ENCODE measurements at places on chromosomes 5 and 9.
A peak's percentile ranks its signal among the peaks of the same experiment; 100 is the strongest.

DNA sequence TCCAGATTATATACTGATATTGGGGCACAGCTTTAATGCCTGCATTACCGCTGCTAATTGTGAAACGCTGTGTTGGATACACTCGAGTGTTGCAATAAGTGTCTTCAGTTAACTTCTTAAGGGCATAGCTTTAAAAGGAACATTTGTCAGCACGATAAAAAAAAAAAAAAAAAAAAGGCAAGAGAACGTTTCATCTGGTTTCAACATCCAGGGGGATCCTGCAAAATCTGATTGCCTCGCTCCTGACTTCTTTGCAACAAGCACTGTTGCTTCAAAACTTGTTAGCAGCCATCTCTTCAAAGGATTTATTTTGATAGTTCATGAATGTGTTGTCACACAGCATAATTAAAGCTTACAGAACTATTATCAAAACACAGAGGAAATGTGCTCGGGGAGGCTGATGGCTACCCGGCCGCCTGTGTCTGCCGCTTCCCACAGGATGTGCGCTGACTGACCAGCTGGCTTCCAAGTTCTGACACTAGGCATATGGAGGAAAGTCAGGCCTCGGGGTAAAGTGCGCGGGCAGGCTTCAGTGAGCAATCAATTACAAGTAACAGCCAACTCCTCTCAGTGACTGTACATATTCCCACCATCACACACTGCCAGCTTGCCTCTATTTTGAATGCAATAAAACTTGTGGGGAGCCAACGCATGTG lies 77.7 kb downstream of the EBF1 start:
- peak; percentile 71 for DNase-seq

- DNase-seq: no peak
These were observed 1.5 kb downstream of the CLTA start for GRCh38 chr9:36192196-36192595.

GRCh38 chr9:108720191-108720642 lies 135.6 kb downstream of the ACTL7B start:
- DNase-seq: no peak

GRCh38 chr5:83417884-83418283 lies 53.7 kb upstream of the VCAN start:
- DNase-seq: no peak

DNA sequence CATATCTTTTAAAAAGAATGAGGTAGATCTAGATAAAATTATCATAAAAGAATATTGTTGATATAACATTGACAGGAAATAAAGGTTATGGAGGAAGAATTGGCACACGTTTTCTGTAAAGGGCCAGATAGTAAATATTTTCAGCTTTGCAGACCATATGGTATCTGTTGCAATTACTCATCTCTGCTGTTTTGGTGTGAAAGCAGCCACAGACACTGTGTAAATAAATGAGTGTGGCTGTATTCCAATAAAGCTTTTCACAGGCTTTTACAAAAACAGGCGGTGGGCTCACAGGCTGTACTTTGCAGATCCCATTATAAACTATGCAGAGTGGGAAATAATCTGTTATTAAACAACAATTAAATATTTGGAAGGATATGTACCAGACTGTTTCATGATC lies 87.4 kb downstream of the SGCD start:
- DNase-seq: no peak

GRCh38 chr5:82164977-82165713 lies 113.0 kb downstream of the RPS23 start:
- DNase-seq: no peak

- DNase-seq: no peak
These were observed 183.9 kb downstream of the SMARCA2 start for GRCh38 chr9:2198956-2199635.

- DNase-seq: no peak
These were observed 2002.9 kb upstream of the NUDT12 start for GRCh38 chr5:105565531-105565930.

GRCh38 chr5:107378218-107378899 lies 292.4 kb downstream of the EFNA5 start:
- DNase-seq: no peak

GRCh38 chr5:175556794-175557193 lies 78.4 kb downstream of the SFXN1 start:
- DNase-seq: no peak

- no peak for DNase-seq
These were observed 37.2 kb downstream of the GADD45G start for GRCh38 chr9:89641980-89642379.

GRCh38 chr9:1962122-1962521 lies 53.0 kb upstream of the SMARCA2 start:
- no peak for DNase-seq

GRCh38 chr9:8610256-8610655 lies 810.7 kb upstream of the DMAC1 start:
- no peak for DNase-seq

DNA sequence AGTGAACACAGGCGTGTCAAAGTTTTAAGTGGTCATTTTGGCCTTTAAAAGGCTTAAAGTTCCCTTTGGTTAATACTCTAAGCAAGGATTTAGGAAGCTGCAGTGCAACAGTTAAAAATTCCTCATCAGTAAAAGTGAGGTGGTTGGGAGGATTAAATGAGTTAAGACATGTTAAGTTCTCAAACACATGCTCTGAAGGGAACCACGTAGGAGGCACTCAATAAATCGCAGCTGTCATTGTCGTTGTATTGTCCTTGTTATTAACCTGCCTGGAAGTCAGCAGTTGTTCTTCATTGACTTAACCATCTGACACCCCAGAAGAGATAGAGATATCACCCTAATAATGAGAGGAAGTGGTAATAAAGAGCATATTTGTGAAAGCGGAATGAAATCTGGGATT lies 247.5 kb downstream of the MARCHF11 start:
- DNase-seq: no peak
